ENCODE measurements at places on chromosomes 2 and 18. TPM values are rescaled to one million over a fixed set of nuclear protein-coding genes. Genes with fewer than 3 reads are reported as not detected.
A peak's percentile ranks its signal among the peaks of the same experiment; 100 is the strongest.

GRCh38 chr2:109517118-109517889 lies 96.5 kb downstream of the SEPTIN10 start:
- DNase-seq = no peak

DNA sequence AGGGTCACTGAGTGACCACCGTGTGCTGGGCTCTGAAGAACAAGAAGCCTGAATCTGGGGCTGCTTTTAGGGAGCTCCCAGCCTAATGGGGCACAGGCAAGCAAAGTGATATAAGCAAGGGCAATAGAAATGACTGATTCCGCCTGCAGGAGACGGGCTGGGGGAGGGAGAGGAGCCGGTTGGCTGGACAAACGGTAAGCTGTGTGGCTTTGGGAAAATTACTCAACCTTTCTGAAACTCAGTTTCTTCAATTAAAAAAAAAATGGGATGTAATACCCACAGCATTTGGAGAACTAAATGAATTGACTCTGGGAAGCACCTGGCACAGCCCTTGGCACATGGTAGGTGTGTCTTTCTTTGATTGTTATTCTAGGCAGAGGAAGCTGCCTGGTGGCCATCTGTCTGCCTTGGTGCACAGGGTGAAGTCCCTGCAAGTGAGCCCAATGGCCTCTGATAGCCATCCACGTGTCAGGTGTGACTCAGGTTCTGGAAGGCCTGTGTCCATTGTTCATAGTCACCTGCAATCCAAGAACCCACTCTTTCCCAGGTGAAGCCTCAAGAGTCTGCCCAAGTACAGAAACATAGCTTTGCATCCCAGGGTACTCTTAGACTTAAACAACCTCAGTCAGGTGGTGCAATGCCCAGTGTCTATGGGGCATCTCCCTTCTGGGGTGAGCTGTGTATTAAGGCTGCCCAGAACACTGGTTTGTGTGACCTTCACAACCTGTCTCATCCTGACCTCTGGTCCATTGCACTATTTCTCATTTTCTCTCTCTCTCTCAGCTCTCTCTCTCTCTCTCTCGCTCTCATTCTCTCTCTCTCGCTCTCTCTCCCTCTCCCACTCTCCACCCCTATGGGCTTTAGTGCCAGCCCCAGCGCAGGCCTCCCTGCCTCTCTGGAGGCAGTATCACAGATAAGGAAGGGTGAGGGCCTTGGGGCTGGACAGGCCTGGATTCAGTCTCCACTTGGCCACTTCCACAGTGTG lies 30.0 kb upstream of the NTSR2 start:
- no peak for DNase-seq

GRCh38 chr2:168033966-168034365 lies 213.4 kb downstream of the STK39 start:
- DNase-seq = no peak

- peak; percentile 31 for DNase-seq
Observed at GRCh38 chr2:233012301-233012971, 620 bp downstream of the NGEF start.

GRCh38 chr2:40914666-40915065 lies 462.8 kb upstream of the SLC8A1 start:
- DNase-seq = no peak

GRCh38 chr2:127041259-127041970 lies 65.5 kb downstream of the BIN1 start:
- peak; percentile 73 for DNase-seq

- DNase-seq = no peak
Observed at GRCh38 chr18:76328140-76328539, 166.9 kb downstream of the ZNF516 start.

- no peak for DNase-seq
Observed at GRCh38 chr2:20728114-20728758, 61.3 kb downstream of the GDF7 start.

GRCh38 chr2:18777250-18777812 lies 188.0 kb upstream of the NT5C1B start:
- no peak for DNase-seq

GRCh38 chr2:132479155-132479554 lies 62.5 kb downstream of the GPR39 start:
- DNase-seq = no peak

GRCh38 chr2:237896956-237897355 lies 37.5 kb downstream of the RAMP1 start:
- DNase-seq = peak; percentile 47

DNA sequence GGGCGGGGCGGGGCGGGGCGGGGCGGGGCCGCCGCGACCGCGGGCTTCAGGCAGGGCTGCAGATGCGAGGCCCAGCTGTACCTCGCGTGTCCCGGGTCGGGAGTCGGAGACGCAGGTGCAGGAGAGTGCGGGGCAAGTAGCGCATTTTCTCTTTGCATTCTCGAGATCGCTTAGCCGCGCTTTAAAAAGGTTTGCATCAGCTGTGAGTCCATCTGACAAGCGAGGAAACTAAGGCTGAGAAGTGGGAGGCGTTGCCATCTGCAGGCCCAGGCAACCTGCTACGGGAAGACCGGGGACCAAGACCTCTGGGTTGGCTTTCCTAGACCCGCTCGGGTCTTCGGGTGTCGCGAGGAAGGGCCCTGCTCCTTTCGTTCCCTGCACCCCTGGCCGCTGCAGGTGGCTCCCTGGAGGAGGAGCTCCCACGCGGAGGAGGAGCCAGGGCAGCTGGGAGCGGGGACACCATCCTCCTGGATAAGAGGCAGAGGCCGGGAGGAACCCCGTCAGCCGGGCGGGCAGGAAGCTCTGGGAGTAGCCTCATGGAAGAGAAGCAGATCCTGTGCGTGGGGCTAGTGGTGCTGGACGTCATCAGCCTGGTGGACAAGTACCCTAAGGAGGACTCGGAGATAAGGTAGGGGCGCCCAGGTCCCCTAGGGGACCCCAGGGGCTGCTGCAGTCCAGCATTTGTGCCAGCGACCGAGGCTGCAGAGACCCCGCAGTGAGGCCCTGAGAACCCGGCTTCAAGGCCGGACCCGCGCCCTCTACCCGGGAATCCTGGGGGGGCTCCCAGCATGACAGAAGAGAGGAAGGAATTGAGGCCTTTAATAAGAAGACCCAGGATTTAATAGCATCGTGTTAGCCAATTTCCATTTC lies at the start of gene KHK:
KHK (plus strand) TSS at position 49 of the 870 bp plus-strand sequence; CDS start at position 537, 488 bp downstream.
- no peak for DNase-seq

DNA sequence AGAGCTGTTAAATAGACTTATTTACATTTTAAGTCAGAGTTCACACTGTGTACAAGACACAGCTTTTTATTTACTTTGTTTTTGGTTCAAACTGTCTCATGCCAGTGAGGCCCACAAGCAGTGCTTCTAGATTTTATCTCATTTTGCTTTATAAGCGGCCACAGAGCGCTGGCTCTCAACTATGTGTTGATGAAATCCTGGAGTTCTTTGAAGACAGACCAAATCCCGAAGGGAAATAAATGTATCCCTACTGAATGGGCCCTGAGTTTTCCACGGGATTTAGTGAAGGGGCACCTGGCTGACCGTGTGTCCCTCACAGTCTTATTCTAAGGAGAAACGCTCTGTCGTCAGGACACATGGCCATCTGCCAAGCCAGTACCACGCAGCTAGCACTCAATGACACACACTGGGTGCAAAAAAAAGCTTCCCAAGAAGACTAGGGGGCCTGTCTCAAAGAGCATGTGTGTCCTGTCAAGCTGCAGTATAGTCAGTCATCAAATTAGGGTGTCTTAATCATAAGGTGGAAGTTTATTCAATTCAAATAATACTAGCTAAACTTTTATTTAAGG lies 23.4 kb downstream of the LYPD1 start:
- DNase-seq = no peak

DNA sequence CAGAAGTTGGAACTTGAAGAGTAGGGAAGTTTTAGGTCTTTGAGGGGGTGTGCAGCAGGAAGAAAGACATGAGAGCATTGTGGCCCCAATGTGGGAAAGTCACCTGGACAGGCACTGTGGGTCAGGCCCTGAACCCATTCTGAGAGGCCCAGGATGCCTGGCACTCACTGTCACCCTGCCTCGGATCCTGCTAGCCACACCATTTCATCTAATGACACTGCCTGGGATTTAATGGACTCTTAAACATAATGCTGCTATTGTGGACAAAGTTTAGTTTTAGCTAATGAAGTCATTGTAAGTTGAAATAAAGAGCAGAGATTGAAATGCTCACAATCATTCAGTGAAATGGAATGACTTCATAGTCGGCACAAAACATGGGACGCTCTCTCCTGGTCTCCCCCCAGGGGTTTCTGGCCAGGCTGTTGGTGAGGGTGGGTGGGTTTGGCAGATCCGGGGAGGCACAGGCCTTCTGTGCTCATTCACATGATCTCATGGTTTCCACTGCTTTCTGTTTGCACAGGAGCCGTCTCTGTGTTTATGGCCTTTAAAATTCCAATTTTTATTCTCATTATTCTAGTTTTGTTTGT lies 141.8 kb upstream of the KLHL29 start:
- no peak for DNase-seq

- no peak for DNase-seq
Observed at GRCh38 chr2:101188683-101189405, 37.7 kb upstream of the TBC1D8 start.

DNA sequence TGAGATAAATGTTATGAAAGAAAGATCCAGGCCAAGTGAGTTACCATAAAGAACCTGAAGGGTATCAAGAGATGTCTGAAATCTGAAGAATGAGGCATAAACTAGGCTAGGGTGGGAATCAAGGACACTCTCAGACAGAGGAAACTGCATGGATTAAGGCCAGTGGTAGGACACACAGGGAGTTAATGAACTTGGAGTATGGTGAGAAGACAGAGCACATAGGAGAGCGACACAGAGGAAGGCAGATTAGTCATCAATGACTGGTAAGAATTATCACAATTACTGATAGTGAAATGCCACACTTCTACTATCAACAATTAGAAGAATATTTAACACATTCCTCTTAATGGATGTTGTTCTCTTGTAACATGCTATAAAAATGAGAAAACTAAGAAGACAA lies 76.9 kb downstream of the TTC21B start:
- no peak for DNase-seq

DNA sequence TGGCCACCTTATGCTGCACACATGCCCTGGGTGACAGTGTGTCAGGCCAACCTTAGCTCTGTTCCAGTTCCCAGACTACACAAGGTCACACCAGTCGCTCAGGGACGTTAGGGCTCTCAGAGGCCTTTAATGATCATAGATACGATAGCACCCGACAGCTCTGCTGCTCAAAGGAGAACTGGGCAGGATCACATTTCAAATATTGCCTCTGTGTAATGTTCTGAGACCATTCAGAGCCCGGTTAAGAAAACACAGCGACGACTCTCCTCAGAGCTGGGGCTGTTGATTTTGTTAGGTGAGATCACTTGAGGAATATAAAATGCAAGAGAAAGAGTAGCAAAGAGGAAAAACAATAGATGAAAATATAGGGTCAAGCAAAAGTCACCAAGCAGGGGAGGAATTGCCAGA lies 166.6 kb upstream of the TANK start:
- DNase-seq = no peak

GRCh38 chr2:88099798-88100488 lies 27.9 kb downstream of the FABP1 start:
- no peak for DNase-seq

DNA sequence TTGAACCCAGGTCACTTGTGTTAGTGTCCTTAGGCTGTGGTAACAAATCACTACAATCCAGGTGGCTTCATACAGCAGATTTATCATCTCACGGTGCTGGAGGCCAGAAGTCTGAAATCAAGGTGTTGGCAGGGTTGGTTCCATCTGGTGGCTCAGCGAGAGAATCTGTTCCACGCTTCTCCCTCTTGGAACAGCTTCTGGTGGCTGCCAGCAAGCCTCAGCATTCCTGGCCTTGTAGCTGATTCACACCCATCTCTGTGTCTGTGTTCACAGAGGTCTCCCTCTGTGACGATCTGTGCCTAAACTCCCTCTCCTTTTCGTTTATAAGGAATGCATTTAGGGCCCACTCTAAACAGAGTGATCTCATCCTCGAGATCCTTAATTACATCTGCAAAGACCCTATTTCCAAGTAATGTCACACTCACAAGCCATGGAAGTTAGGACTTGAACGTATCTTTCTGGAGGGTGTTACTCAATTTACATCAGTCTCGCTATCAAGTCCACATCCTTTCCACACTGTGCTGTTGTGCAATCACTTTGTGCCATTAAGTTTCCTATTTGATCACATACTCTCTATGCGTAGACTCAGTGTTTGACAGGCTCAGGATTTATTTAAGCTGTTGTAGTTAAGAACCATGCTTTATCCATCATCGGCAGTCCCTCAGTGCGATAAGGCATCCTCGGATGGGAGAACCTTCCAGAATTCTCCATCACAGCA lies 164.4 kb downstream of the SOCS6 start:
- DNase-seq = no peak

- DNase-seq = no peak
Observed at GRCh38 chr2:38178556-38179419, 102.8 kb upstream of the CYP1B1 start.

- peak; percentile 96 for DNase-seq
Observed at GRCh38 chr2:86808315-86809161, 17.8 kb upstream of the CD8A start.

DNA sequence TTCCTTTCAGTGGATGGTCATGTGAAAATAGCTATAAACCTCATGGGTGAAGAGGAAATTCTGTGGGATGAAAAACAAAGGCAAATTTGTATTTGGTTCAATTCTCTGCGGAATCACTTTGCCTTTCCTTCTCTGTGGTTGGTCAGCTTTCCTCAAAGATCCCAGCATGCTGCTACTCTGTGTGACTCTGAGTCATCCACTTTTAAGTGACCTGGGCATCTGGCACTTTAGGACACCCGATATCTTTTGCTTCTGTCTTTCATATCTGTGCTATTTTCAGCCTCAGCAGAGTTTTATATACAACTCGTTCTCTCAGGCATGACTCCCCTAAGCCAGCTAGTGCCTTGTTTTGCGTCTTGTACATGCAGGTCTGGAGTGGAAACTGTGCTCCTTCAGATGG lies 217.0 kb upstream of the PIEZO2 start:
- no peak for DNase-seq

DNA sequence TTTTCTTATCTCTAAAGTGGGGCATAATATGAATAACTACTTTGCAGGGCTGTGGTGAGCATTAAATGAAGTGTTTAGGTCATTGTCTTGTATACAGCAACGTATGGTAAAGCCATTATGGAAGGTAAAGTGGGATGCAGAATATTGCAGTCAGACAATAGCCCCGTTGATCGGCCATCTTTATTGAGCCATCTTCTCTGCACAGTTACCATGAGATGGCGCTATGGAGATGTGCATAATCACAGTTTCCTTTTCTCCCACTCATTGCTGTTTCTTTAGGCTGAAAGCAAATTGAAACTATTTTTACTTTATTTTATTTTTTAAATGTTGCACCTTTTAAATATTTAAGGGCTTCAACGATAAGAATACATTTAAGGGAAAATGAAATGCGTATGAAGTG lies 108.9 kb downstream of the THSD7B start:
- no peak for DNase-seq

- DNase-seq = no peak
Observed at GRCh38 chr2:45331410-45331786, 279.7 kb downstream of the SRBD1 start.

VAMP8 gene
- total RNA-seq = 54.9 TPM

KCNS3 gene
- total RNA-seq = 3.1 TPM

SPATA3 gene
- not detected for total RNA-seq

LHCGR gene
- 0.37 TPM for total RNA-seq

LBX2 gene
- total RNA-seq = 1.5 TPM

PPIL3 gene
- total RNA-seq = 18.0 TPM

TOGARAM2 gene
- total RNA-seq = 0.52 TPM

TNFRSF11A gene
- 11.1 TPM for total RNA-seq

VAMP5 gene
- 79.9 TPM for total RNA-seq

BCL11A gene
- 0.71 TPM for total RNA-seq

RELCH gene
- 24.9 TPM for total RNA-seq

HOXD13 gene
- total RNA-seq = not detected

GKN2 gene
- not detected for total RNA-seq

TTL gene
- 33.5 TPM for total RNA-seq

KLF11 gene
- total RNA-seq = 25.0 TPM

RGPD4 gene
- total RNA-seq = not detected

RAD51AP2 gene
- total RNA-seq = not detected

CYP1B1 gene
- 90.9 TPM for total RNA-seq

HOXD9 gene
- total RNA-seq = 7.9 TPM

All from posterior vena cava (tissue), 2 donors.